Activated CD4-positive, CD25-positive, alpha-beta regulatory T cell treated with anti-CD3 and anti-CD28 coated beads, Interleukin-2, amount 50 U/mL, for 16 hours (primary cell): ENCODE measurements at places on chromosomes 6 and 20.

DNA sequence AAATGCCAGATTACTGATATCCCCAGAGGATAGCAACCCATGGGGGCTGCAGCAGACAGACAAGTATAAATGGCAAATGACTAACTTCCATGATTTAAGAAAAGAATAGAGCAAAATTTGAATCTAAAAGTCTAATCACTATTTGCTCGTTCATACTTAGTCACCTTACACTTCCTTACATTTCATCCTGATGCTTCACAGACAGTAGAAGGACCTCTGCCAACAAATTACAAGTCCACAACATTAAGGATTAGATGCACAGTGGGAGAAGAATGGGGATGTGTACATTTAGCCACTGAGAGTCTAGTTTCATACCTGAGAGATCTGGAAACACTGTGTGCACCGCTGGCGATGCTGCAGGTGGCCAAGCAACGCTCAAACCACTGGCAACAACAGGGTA, 72.4 kb downstream of the FYN start:
- no peak for DNase-seq

GRCh38 chr20:47672886-47673670, 112.2 kb downstream of the SULF2 start:
- DNase-seq = no peak

- no peak for DNase-seq
Observed at GRCh38 chr6:113882336-113883022, 25.3 kb downstream of the MARCKS start.

GRCh38 chr20:53814060-53814459, 220.4 kb upstream of the ZNF217 start:
- no peak for DNase-seq

GRCh38 chr6:26524722-26525370, 13.3 kb upstream of the HMGN4 start:
- no peak for DNase-seq

- no peak for DNase-seq
Observed at GRCh38 chr6:104623052-104623690, 236.5 kb downstream of the HACE1 start.

- DNase-seq = no peak
Observed at GRCh38 chr6:52303178-52303577, 18.6 kb upstream of the MCM3 start.

DNA sequence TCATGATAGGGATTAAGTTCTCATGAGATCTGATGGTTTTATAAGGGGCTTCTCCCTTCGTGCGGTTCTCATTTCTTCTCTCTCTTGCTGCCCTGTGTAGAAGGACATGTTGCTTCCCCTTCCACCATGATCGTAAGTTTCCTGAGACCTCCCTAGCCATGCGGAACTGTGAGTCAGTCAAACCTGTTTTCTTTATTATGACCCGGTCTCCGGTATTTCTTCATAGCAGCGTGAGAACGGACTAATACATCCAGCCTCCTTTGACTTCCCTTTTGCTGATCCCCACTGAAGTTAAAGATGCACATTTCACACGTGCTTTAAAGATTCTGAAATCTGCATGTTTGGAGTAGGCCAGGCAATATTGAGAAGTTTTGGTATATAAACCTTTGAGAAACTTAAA, 543.1 kb downstream of the PRKN start:
- DNase-seq = no peak

- DNase-seq = no peak
Observed at GRCh38 chr6:68052234-68052633, 582.8 kb upstream of the ADGRB3 start.

GRCh38 chr6:127199470-127199869, 67.2 kb upstream of the RNF146 start:
- DNase-seq = no peak

DNA sequence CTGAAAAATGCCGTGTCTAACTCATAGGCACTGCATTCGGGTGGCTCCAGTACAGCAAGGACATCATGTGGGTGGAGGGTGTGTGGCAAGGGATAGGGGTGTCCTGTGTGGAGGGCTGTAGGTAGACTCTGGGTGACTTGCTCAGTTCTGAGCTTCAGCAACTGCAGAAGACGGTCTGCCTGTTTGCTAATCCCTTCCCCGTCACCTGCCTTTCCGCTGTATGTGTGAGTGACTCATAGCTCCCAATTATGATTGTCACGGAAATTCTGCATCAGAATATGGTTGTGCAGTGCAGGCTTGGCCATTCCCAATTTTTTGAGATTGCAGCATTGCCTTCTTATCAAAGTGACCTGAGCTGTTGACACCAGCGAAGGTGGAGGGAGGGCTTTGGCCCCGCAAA, 174.3 kb downstream of the CDH4 start:
- DNase-seq = no peak

GRCh38 chr6:24089736-24090135, 36.3 kb upstream of the NRSN1 start:
- DNase-seq = no peak

- DNase-seq = no peak
Observed at GRCh38 chr20:59438201-59438600, 137.8 kb downstream of the EDN3 start.

- DNase-seq = no peak
Observed at GRCh38 chr20:58555078-58555765, 40.0 kb upstream of the APCDD1L start.

DNA sequence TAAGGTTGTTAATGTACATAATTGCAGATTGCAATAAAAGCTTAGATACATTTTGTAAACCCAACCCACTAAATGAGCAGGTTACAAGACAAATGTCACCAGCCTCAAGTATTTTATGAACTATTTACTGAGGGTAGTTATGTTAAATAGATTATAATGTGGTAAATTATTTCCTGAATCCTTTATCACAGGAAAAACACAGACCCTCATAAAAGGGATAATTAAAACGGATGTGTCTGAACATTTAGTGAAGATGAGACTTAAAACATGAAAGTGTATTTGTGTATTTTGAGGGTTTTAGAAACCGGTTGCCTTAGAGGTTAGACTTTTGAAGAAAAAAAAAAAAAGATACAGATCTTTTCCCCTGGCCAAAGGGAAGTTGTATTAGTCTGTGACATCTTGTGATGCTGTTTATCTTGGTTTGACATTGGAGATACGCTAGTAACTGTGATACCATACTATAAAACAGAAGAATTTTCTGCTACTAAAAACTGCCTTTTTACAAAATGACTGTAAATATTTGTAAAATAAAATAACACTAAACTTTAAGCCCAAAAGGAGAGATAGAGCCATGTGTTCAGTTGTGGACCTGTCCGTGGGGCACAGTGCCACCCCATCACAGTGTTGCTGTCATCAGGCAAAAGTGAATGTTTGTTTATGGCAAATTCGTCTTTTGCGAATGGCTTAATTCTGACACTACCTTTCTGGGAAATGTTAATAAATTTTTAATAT, 9.7 kb downstream of the DYNLT1 start:
- no peak for DNase-seq

- no peak for DNase-seq
Observed at GRCh38 chr6:113383701-113384100, 473.4 kb upstream of the MARCKS start.

DNA sequence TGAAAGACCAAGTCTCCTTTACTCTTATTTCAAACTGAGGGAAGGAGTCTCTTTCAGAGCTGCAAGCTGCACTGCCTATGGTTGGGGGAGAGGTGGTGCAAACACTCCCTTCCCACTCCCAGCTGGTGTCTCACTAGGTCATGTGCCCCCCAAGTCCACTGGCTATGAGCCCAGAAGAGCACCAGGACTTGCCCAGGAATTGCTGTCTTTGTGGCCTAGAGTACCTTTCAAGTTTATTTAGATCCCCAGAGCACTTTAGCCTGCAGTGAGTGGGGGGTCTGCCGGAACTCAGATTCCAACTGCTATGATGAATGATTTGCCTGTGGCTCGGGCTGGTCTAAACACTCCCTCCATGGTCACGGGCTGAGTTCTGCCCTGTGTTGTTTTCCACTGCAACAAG, 192.6 kb upstream of the CITED2 start:
- DNase-seq = no peak

DNA sequence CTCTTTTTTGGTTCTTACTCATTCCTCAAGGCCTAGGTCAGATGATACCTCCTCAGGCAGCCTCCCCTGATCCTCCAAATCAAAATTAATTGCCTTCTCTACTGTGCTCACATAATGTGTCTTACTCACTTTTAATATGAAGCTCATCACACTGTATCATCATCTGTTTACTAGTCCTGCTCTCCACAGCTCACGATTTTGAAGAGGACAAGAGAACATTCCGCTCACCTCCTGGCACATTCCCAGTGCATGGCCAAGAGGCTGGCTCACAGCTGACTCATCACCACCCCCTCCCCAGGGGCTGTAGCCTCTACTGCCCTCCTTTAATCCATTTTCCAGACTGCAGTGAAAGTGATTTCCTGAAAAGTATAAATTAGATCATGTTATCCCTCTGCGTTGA, 133.1 kb downstream of the ALDH8A1 start:
- DNase-seq = no peak

GRCh38 chr6:145704143-145704781, 31.1 kb downstream of the EPM2A start:
- no peak for DNase-seq

GRCh38 chr6:41974281-41974825, 32.7 kb upstream of the CCND3 start:
- DNase-seq = no peak

- no peak for DNase-seq
Observed at GRCh38 chr6:146253691-146254090, 224.8 kb downstream of the GRM1 start.

- DNase-seq = no peak
Observed at GRCh38 chr6:4682431-4683097, 93.6 kb upstream of the CDYL start.

DNA sequence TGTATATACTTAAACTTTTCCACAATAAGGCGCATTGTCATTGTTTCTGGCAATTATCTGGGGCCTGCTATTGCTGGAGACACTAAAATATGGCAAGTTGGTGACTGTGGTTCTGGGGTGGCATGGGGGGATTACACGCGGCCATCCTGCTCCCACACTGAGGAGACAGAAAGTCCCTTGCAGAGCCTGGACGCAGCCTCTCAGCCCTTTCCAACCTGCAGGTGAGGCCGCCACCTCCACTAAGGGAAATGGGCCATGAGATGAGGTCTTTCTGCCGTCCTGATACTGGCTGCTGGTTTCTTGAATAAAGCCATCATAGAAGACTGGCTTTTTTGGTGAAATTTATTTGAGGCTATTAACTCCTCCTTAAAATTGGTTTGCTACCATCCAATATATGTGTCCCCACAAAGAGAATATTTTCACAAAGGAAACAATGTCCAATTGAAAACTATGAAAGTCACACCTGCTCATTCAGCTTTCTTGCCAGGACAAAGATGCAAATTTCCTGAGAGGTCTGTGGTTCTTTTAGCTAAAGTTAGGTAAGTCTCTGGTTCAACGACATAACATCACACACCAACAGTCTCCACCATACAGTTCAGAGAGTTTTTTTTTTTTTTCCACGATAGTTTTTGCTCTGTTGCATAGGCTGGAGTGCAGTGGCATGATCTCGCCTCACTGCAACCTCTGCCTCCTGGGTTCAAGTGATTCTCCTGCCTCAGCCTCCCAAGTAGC, 13.0 kb downstream of the TXNDC5 start:
- DNase-seq = no peak
